AG10803 (cell line): ENCODE measurements at places on chromosomes 5 and 9.

DNA sequence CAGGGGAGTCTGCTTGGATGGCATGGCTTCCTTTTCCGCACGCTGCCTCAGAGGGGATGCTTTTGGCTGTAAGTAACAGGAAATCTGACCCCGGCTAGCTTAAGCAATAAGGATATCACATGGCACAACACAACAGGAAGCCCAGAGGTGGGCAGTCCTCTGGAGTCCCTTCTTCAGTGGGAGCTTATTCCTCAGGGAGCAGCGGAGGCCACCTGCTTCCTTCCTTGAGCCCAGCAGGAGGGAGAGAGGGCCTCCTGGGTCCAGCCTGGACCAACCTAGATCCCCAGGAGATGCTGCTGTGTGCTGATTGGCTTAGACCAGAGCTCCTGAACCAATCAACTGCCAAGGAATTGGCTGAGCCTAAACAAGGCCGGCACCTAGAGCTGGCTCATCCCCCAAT is 66.3 kb downstream of the C9orf50 start:
- DNase-seq, result no peak

- no peak for DNase-seq
Observed at GRCh38 chr5:100584889-100585288, 49.7 kb downstream of the FAM174A start.

DNA sequence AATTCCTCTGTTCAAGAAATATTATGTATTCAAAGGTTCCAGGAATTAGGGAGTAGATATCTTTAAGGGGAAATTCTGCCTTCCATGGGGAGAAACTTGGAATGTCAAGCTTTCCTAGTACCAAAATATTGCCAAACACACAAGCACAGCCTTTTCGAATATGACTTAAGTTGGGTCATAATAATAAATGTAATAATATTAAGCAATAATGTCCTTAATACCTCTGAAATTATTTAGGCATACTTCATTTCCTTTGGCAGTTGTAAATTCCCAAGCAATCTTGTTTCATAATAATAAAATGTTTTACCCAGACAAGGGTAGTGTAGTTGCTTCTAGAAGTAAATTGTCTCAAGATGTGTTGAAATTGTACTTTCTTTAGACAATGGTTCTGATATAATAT is 630.3 kb upstream of the CDH18 start:
- DNase-seq, result no peak

DNA sequence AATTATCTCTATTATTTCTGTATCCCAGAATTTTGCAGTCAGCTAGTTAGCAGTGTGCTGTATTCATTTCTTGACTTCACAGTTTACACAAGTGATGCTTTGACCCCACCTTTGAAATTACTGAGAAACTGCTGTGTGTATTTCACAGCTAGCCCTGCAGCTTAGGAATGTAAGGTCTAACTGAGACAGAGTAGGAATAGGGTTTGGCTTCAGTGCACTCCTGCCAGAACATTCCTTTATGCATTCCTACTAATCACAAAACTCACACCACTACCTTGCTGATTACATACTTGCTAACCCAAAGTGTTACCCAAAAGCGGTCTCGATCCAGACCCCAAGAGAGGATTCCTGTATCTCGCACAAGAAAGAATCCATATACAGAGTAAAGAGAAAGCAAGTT is 551.8 kb downstream of the CDH9 start:
- no peak for DNase-seq

- no peak for DNase-seq
Observed at GRCh38 chr9:95515272-95516113, 1.3 kb downstream of the PTCH1 start.

GRCh38 chr5:151461312-151461711 is 13.9 kb downstream of the SLC36A1 start:
- DNase-seq, result no peak

- no peak for DNase-seq
Observed at GRCh38 chr5:72472666-72473422, 34.4 kb downstream of the ZNF366 start.

DNA sequence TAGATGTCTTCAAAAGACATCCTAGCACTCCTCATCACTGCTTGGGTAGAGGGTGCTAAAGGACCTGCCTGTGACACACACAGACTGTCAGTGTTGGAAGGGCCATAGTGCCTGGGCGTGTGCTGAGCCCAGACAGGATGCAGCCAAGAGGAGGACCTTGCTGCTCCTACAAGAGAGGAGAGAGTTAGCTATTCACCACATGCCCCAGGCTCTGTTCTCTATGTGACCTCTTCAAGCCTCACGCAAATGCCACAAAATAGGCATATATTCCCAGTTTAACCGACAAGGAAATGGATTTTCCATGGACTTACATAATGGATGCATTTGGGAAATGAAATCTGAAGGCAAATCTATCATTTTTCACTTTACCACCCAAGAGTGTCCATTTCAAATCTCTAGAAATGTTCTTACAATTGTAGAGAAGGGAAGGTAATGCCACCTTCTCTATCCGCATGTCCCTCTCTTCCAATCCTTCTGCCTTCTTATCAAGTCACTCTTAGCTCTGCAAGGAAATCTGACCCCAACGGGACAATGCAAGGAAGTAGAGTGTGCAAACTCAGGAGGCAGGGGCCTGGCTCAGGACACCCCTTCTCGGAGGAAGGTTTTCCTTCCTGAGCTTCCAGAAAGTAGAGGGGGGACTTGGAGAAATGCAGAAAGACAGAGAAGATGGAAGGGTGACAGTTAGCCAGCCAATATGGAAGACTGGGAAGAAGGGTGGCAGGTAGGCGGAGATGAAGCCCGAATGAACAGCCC is 49.5 kb downstream of the TRIM32 start:
- no peak for DNase-seq

DNA sequence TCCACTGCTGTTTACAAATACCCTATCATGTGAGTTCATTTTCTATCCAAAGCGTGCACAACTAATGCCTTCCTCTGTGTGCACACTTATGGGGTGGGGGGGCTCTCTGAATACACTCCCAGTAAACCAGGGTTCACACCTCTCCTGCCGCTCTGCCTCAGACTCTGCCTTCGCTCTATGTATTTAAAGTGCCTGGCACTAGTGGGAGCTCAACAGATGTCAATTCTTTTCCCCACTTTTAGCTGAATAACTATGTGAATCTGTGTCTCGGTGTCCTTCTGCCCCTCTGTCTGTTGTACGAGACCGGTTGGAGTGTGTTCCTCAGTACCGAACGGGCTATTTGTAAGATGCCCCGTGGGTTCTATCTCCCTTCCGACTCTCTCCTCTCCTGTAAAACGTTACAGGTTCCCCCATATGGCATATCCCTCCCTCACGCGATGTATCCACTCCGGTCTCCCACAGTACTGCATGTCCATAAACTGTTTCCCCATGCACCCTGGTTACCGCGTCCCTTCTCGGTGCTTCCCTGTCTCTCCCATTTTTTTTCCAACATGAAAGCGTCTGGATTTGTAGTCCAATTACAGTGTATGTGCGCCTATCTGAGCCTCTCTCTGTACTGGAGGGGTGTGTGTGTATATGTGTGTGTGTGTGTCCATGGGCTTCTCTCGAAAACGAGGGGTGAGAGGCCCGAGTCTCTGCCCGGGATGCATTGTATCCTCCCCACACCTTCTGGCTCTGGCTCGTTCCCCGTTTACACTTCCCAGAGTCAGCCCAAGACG is 1.6 kb downstream of the ELL2 start:
- peak; percentile 48 for DNase-seq

GRCh38 chr5:28807195-28807729 is 1768.9 kb upstream of the CDH9 start:
- DNase-seq, result no peak

DNA sequence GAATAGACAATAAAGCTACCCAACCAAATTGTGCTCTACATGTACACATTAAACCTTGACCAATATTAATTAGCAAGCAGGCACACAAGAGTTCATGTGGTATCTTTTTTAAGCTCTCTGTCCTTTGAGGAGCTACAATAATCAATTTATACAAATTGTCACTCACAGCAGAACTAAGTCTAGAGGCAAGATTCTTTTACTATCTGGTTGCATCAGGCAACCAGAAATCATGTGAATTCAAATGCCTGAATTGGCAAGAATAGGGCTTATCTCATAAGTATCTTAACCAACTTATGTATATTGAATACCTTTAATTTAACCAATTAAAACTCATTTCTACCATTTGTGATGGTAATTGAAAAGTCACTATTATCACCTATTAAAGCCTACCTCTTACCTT is 145.5 kb upstream of the HAPLN1 start:
- DNase-seq, result peak; percentile 8

- peak; percentile 64 for DNase-seq
Observed at GRCh38 chr9:37293664-37294524, 128.6 kb upstream of the GRHPR start.

- DNase-seq, result no peak
Observed at GRCh38 chr9:102842423-102842822, 152.7 kb upstream of the CYLC2 start.

GRCh38 chr9:126439402-126439765 is 112.8 kb downstream of the MVB12B start:
- DNase-seq, result peak; percentile 74

DNA sequence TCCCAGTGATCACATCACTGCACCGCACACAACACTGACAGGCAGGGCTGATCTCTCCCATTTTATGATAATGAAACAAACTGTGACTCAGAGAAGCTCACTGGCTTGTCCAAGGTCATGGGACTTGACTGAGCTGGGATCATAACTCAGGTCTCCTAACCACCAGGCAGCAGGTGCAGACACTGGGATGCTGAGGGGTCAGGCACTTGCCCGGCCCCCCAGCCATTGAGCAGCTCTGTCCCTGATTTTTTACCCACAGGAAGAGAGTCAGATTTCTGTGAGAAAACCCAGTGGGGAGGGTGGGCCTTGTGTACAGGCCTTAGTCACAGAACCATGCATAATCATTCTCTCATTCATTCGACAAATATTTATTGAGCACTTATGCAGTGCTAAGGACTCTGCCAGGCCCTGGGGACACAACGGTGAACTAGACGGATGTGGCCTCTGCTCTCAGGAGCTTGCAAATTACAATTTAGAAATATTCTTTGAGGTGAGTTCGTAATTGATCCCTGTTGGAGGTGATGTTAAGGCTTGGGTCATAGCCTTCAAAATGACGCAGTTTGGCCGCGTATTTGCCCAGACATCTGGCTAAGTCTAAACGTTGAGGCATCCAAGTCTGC is 54.5 kb upstream of the TGFBR1 start:
- DNase-seq, result no peak

- peak; percentile 39 for DNase-seq
Observed at GRCh38 chr5:158947846-158948245, 151.9 kb downstream of the EBF1 start.

GRCh38 chr5:150158170-150158949 is 2.7 kb upstream of the PDGFRB start:
- peak; percentile 73 for DNase-seq

- no peak for DNase-seq
Observed at GRCh38 chr5:62281411-62281810, 24.6 kb upstream of the KIF2A start.

DNA sequence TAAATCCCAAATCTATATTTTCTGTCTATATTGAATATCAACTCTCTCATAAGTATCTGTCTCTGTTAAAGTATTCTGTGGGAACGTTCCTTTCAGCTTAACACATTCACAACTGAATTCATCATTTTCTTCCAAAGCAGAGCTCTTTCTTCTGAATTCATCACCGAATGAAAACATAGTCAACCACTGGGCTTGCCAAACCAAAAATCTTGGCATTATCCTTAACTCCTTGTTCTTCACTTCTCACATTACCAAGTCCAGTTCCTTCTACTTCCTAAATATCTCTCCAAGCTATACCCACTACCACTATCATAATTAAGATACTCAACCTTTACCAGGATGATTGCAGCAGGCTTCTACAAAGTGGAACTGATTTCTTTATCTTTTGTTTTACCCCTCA is 559.8 kb downstream of the MAT2B start:
- no peak for DNase-seq

DNA sequence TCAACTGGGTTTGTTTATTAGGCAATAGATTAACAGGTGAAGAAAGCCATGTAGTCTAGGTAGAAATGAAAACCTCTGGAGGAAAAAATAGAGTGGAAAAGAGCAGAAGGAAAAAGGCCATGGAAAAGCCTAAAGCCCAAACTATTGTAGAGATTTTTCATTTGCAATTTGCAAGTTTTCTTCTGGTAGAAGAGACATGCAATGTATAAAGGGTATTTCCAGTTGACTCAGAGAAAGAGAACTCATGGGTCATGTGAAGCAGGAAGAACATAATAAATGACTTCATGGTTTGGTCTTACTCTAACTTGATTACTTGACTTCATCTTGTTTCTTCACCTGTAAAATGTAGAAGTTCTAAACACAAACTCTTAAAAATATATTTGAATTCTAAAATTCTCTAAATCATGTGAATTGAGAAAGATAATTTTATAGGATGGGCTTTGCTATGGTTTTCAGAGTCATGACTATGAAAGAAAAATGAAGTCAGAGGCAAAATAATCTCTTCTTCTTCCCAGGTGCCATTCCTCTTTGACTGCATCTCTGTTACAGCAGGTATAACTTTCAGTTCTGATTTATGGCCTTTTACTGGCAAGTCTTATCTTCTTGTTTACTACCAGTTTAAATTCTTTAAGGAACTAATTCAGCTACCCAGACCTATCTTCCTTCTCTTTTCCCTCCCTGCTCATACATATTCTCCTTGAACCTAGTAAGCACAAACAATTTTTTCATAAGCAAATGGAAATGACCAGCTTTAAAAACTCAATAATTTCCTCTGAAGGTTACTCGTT is 47.7 kb upstream of the TMC1 start:
- peak; percentile 35 for DNase-seq

DNA sequence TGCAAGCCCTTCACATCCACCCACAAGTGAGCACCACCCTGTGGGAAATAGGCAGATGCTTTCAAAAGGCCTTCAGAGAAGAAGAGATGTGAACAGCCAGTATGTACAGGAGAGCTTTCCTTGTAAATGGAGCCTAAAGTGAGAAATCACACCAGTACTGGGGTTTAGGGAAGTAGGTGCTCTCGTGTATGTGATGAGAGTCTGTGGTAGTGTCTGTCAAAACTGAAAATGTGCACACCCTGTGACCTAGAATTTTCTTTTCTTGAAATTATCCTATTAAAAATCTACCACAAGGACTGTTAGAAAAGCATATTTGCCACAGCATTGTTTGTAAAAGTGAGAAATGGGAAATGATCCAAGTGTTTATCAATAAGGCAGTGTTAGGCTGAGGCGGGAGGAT is 16.6 kb downstream of the OTULINL start:
- DNase-seq, result no peak

- no peak for DNase-seq
Observed at GRCh38 chr9:121660876-121661275, 9.4 kb downstream of the DAB2IP start.
